Vagina (tissue), 2 donors: ENCODE measurements at places on chromosomes 12 and 14.

DNA sequence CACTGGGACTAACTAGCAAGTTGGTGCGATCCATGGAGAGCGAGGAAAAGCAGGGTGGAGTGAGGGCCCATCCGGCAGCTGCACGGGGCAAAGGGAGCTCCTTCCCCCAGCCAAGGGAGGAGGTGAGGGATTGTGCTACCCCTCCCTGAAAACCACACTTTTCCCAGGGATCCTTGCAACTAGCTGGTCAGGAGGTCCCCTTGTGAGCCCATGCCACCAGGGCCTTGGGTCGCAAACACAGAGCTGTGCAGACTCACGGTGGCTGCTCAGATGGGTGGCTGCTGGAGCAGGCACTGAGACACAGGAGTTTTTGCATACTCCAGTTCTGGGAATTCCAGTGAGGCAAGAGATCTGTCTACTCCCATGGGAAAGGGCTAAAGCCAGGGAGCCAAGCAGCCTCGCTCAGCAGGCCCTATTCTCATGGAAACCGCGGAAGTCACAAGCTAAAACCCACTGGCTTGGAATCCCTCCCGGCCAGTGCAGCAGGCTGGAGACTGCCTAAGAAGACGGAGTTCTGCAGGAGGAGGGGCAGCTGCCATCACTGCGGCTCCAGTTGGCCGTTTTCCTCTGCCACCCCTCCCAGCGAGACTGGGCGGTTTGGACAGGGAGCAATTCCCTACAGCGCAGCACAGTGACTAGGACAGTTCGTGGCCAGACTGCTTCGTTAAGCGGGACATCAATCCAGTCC, 10.9 kb upstream of the ZNF705A start:
- DNase-seq: no peak

DNA sequence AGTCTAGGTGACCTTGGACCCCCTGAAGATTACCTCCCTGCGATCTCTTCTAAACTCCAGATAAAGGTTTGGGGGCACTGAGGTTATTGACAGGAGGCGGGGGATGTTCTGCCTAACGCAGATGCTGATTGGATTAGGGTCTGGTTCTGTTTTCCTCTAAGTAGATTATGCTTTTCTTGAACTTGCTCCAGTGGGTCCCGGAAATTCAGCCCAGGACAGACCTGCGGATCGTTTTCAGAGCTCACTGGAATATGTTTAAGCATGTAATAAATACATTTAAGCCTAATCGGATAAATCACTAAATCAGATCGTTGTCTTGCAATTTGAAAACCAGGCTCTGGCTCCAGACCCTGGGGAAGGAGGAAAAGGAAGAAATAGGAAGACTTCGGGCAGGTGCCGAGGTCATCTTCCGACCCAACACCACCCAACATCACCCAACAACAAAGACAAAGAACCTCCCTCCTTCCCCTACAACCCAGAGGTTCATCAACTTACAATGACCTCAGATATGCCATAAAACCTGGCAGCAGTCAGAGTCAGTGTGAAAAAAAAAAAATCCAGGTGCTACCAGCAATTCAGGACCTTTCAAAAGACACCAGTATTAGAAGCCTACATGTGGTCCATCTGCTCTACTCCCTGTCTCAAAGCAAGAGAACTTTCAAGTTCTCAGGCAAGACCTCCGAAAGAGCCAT, 148.4 kb downstream of the KSR2 start:
- DNase-seq: no peak

GRCh38 chr12:9792961-9793617, 32.4 kb upstream of the CD69 start:
- DNase-seq: no peak

DNA sequence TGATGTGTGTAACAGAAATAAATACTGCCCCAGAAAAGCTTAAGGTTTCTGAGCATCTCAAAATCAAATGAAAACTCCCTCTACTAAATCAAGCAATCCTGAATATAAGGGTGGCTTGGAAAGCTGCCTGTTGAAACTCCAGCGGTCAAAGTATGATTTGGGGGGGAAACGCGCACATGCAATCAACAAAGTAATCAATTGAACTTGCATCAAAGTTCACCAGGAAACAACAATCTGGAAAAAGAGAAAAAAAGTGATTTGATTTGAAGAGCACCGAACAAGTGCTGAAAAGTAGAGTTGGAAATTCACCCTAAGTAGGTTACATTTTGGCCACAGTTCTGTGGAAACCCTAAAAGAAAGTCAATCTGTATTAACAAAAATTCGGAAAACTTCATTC, 700 bp downstream of the CNIH1 start:
- DNase-seq: no peak

- no peak for DNase-seq
Measured at GRCh38 chr14:61486930-61487495, 165.6 kb downstream of the PRKCH start.
